ENCODE measurements at places on chromosomes 3 and 15.

DNA sequence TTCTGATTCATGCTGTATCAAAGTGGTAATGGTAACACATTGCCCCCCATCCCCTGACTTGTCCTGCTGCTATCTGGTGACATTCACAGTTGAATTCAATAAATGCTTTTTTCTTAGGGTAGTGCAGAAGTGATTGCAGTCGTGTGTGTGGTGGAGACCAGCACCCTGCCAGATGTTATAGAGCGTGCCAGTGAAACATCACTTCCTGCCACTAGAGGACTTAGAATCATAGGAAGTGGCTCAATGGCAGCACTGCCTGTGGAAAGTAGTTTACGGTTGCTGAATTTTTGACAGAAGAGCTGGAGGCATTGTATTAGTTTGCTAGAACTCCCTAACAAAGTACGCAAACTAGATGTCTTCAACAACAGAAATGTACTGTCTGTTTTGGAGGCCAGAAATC, 37.4 kb upstream of the P2RY12 start:
- no peak for DNase-seq

GRCh38 chr3:38490281-38491030, 5.7 kb upstream of the EXOG start:
- DNase-seq = no peak

- no peak for DNase-seq
Measured at GRCh38 chr3:81837071-81837593, 75.7 kb upstream of the GBE1 start.

DNA sequence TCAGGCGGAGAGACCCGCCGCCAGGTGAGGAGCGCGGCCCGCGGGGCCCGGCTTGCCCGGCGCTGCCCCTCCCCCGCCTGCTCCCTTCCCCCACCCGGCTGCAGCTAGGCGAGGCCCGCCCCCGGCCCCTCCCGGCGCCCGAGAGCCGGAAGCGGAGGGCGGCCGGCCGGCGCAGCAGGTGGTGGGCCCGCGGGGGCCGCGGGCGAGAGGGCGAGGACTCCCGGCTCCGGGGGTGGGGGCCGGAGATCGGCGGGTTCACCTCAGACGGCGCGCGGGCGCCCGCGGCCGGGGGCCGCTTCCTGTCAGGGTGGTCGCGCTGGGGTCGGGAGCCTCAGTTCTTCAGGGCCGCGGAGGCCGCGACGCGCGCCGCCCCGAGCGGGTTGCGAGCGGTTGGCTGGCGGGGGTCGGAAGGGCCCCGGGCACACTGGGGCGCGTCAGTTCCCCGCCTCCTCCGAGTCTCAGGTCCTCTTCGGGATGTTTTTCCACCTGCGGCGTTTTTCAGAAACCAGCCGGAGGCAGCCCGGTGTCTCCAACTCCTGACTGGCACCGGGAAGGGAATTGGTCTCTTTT, 395 bp downstream of the ZFAND6 start:
- peak; percentile 34 for DNase-seq

DNA sequence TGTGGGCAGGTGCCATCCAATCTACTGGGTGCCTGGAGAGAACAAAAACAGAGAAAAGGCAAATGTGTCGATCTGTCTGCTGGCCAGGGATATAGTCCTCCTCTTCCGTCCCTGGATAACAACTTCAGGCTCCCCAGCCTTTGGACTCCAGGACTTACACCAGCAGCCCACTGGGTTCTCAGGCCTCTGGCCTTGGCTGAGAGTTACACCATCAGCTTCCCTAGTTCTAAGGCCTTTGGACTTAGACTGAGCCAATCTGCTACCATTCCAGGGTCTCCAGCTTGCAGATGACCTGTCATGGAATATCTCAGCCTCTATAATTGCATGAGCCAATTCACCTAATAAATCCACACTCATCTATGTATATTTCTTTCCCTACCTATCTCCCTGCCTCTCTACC, 460.9 kb upstream of the ADAMTS9 start:
- no peak for DNase-seq

DNA sequence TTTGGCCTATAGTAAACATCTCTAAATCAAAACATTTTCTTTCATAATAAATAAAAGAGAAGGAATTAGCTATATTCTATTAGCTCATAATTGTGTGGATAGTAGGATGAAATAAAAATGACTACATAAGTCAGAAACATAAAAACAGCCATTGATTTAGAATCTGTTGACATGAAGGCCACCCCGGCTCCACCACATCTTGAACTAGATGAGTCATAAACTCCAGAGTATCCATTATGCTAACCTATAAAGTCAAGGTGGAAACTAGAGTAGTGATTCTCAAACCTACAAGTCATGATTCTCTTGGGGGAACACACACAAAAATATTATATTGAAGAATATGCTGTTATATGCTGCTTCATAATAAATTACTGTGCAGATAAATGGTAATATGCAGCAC, 831.0 kb downstream of the TUSC7 start:
- DNase-seq = no peak

GRCh38 chr3:102360183-102360860, 74.5 kb upstream of the ZPLD1 start:
- DNase-seq = no peak

- no peak for DNase-seq
Measured at GRCh38 chr15:94247789-94248638, 16.7 kb downstream of the MCTP2 start.

DNA sequence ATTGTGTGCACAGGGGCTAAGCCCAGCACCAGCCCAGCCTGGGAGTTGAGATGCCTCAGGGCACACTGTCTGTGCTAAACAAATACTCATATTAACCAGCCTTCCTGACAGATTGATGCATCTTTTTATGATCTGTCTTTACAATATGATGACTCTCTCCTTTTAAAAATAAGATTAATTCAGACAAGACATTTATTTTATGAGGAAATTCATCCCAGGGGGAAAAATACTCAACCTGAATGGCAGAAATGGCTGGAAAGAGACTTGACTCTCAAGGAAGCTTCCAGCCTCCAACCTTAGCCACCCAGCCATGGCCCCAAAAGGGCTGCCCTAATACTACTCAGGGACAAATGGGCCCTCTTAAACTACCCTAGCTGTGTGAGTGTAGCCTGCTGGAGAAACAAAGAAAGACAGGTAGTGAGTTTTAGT, 46.9 kb downstream of the NOX5 start:
- DNase-seq = no peak

DNA sequence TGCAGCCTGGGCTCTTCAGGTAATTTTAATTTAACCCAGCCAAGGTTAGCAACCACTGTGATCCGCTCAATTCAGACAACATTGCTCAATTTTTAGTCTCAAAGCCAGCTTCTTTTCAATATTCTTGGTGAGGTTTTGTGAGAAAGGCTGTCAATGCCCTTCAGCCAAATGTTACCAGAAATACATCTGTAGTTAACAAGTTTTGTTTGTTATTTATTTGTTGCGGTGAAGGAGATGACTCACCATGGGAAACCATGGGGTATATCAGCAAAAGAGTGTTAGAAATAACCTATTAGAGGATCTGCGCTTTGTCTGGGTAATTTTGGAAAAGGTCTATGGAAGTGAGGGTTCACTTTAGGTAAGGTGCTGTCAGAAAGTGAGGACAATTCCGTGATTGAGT, 5.0 kb downstream of the SLC9C1 start:
- DNase-seq = no peak

- DNase-seq = no peak
Measured at GRCh38 chr3:65871305-65872141, 167.2 kb downstream of the MAGI1 start.

Measured in GF-D8 (cell line).